ENCODE measurements at places on chromosomes 12 and 14.

DNA sequence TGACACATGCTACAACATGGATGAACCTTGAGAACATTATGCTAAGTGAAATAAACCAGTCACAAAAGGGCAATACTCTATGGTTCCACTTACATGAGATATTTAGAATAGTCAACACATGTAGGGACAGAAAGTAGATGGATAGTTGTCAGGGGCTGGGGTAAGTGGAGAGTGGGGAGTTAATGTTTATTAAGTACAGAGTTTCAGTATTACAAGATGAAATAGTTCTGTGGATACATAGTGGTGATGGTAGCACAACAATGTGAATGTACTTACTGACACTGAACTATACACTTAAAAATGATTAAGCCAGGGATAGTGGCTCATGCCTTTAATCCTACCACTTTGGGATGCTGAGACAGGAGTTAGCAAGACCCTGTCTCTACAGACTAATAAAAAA, 8.7 kb downstream of the NUP107 start:
- DNase-seq: no peak

- DNase-seq: no peak
These were observed 748 bp downstream of the MAPKAPK5 start for GRCh38 chr12:111842556-111843396.

GRCh38 chr12:44314007-44314500, 478.2 kb downstream of the TMEM117 start:
- no peak for DNase-seq

- no peak for DNase-seq
These were observed 33.4 kb upstream of the IGF1 start for GRCh38 chr12:102513739-102514138.

GRCh38 chr12:46494424-46494823, 121.9 kb upstream of the SLC38A2 start:
- no peak for DNase-seq

DNA sequence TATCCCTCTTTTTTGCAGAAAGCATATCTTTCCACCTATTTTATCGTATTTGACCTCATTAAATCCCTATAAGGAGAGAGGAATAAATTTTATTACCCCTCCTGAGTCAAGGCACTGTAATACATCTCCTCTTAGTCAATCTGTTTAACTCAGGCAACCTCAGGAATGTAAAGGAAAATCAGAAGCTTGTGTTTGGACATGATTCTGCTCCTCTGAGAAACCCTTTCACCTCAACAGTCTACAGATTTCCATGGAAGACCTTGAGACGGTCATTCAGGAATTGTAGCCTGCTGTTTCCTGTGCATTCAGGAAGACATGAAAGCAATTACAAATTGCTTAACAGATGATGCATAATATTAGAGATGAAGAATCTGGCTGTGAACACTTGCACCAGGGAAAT, 360.8 kb downstream of the PAWR start:
- no peak for DNase-seq

DNA sequence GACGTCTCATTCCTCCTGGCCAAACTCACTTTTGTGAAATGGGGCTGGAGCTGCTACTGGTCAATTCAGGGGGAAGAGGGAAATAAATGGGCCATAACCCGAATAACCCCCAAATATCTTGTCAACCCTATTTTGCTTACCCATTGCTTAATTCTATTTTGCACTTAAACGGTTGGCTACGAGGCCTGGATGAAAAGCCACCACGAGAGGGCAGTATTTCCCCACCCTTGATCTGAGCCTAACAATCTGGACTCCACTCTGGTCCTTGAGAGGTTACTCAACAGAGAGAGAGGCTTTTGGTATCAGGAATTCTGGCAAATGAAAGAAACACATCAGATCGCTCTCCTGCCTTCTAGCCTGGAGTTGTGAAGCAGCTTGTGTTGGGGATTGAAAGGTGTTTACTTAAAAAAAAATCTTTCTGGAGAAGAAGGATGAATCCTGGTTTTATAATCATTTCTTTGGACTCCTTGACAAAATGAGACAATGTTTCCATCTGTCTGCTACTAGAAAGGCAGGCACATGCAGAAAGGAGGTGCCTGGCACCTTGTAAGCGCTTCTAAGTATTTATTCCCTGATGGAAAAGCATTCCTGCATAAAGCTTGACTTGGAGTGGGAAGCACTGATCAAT, 22.4 kb upstream of the FBXO21 start:
- peak; percentile 61 for DNase-seq

DNA sequence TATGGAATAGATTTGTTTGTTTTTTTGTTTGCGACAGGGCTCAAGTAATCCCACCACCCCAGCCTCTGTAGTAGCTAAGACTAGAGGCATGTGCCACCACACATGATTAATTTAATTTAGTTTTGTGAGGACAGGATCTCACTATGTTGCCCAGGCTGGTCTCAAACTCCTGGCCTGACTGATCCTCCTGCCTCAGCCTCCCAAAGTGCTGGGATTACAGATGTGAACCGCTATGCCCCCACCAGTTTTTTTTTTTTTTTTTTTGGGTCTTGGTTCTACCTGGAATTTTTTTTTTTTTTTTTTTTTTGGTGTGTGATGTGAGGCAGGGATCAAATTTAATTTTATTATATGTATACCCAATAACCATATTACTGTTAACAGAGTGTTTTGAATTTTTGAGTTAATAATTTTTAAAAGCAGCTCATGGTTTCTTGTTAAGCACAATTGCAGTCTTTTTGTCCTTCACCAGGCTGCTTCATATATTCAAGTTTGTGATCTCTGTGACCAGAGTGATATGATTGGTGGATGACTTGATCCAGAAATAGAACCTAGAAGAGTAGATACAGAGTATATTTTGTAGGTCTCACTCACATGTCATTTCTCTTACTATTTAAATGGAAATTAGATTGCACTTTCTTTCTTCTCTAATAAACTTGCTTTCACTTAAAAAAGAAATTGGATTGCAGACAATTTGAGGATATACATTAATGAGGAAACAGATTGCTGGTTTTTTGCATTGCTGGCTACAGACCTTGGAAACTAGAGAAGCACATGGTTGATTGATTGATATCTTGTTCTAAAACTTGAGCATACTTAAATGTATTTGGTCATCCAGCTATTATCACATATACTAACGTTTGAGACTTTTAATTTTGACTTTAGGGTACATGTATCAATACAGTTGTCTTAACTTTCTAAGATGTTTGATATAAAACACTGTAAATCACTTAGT, 13.2 kb downstream of the ADIPOR2 start:
- no peak for DNase-seq

DNA sequence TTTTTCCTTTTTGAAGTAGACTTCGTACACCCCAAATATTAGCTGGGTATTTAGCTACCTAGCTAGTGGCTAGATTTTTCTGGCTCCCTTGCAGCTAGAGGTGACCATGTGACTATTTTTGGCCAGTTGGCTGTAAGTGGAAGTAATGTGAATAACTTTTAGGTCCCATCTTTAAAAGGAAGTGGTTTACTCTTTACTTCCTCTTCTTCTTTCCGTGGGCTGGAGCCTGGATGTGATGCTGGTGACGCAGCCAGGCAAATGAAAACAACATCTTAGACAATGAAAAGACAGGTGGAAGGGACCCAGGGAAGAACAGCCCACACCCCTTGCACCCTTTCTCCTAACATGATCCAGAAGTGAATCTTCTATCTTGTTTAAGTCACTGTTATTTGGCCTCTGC, 245.5 kb downstream of the ATP23 start:
- no peak for DNase-seq

DNA sequence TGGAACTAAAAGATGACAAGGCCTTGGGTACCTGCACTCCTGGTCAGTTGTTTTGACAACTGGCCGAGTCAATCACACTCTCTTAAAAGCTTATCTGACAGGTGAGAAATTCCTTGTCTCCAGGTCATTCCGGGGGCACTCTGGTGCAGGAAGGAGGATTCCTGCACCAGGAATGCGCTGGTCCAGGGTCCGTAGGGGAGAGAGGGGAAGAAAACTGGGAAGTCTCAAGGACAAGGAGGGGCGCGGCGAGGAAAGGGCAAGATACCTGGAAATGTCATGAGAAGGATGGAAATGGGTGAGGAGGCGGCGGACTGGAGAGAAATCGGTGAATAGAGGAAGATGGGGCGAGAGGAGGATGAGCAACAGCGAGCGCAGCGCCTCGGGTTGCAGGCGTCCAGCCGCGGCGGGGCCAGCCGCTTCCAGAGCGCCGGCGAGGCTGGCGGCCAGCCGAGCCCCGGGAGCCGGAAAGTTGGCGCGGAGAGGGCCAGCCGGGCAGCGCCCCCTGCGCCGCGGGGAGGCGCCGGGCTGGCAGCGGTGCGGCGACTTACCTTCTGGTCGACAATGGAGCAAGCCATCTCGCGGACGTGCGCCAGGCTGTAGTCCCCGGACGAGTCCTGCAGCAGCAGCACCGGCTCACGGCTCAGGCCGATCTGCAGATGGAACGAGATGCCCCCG, 809 bp downstream of the PRKD1 start:
- DNase-seq: no peak

- no peak for DNase-seq
These were observed 170.0 kb upstream of the DAAM1 start for GRCh38 chr14:59018460-59018859.

- DNase-seq: no peak
These were observed 138.4 kb downstream of the ZFP36L1 start for GRCh38 chr14:68654471-68654941.

GRCh38 chr12:108801736-108802100, 55.7 kb downstream of the SSH1 start:
- DNase-seq: no peak

DNA sequence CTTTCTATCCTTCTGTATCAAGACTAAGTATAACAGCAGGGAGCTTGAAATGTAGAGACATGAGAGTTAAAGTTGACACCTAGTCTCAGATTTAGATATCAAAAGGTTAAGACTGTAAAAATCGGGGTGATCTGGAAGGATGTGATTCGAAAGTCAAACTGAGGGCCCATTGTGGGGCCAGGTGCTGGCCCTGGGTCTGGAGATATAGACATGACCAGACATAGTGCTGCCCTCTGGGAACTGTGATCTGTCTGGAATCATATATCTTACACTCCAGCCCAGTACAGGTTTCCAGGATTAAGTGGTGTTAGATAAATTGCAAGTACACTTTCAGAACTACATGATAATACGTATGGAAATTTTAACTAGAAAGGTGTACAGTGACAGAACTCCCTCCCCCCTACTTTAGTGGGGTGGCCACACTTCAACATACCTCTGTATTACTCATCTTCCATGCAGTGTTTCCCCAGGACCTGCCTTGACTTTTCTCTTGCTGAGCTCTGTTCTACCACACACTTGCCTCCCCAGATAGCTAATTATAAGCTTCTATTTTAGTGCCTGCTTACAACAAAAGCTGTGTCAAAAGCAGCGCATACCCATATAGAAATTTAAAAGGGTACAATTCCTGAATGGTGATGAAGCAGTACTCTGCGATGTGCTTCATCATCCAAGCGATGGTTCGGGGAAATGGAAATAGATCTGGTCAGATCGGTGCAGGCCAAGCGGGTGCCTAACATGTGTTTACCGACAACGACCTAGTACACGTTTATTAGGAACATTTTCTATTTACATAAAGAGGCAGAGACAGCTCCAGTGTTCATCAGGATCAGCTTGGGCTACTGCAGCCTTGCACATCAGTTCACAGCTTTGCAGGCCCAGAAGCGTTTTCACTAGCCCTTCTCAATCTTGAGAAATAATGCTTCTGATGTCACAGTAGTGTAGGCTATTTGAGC, 68.7 kb downstream of the ARF6 start:
- no peak for DNase-seq

GRCh38 chr12:123657211-123657610, 13.7 kb upstream of the TCTN2 start:
- DNase-seq: no peak

DNA sequence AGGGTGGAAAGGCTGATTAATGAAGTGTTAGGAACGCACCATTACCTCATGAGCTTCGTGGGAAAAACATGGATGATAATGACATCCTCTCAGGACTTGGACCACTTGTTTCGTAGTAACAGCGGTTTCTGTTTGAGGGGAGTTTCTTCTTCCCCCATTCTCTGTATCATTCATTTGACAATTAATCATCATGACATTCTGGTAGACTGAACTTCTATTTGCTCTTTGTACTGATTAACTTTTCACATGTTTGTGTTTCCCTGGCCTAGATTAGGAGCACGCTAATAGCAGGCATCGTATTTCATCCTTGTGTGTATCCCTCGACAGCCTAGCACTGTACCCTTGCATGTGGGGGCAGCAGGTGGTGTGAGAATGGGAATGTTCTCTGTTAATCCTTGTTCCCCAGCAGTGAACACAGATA, 8.0 kb downstream of the LRRC74A start:
- no peak for DNase-seq

DNA sequence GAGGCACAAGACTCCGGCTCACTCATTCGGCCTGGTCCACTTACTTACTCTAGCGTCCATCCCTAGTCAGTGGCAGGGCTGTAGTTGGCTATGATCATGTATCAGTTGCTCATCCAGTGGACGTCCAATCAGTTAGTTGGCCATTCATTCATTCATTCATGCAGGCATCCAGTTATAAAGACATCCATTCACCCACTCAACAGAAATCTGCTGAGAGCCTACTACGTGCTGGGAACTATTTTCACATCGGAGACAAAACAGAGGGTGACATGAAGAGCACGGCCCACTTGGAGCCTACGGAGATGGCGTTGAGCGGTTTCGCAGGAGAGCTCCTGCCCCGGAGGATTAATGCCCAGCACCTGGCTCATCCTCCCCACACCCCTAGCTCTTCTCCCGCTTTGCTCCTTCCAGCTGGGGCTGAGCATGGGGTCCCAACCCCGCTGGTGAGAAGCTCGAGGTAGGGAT, 49.7 kb downstream of the SNAPC1 start:
- DNase-seq: no peak

GRCh38 chr12:52359621-52360061, 7.6 kb downstream of the KRT85 start:
- no peak for DNase-seq

GRCh38 chr12:31877884-31878283, 81.3 kb upstream of the RESF1 start:
- DNase-seq: no peak

- DNase-seq: no peak
These were observed 62.7 kb downstream of the RFLNA start for GRCh38 chr12:124357616-124358015.

DNA sequence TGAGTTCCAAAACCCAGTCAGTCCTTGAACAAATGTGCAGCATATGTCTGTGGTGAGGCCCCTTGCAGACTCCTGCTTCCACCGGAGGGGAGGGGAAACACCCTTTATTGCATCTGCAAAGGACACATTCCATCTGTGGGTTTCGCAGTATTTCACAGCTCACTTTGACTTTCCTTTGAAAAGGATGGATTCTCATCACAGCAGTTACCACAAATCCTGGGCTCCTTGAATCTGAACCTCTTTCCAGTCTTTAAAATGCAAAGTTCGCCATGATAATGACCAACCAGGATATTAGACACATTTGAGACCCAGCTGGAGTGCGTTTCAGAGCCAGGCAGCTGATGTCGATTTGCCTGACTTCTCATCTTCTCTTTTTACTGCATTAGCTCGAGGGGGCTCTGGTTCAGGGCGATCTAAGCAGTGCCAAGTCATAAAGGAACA, 242.4 kb downstream of the SLC15A4 start:
- DNase-seq: no peak

- DNase-seq: no peak
These were observed 39.7 kb upstream of the BDKRB2 start for GRCh38 chr14:96164861-96165490.
